ENCODE measurements at places on chromosomes 2 and 18.
A peak's percentile ranks its signal among the peaks of the same experiment; 100 is the strongest.

GRCh38 chr2:53787614-53788289, 908 bp downstream of the ERLEC1 start:
- DNase-seq = peak; percentile 16

GRCh38 chr2:191512874-191513273, 165.1 kb upstream of the NABP1 start:
- DNase-seq = no peak

- peak; percentile 21 for DNase-seq
These were observed 46.7 kb upstream of the ITGA6 start for GRCh38 chr2:172380436-172381274.

GRCh38 chr2:140775411-140775810, 1355.4 kb downstream of the LRP1B start:
- DNase-seq = no peak

GRCh38 chr2:186256540-186256939, 229.5 kb upstream of the ZC3H15 start:
- DNase-seq = peak; percentile 42

- no peak for DNase-seq
These were observed 207.0 kb downstream of the LDLRAD4 start for GRCh38 chr18:13425357-13426091.

- no peak for DNase-seq
These were observed 7.1 kb downstream of the ZNF532 start for GRCh38 chr18:58871514-58872420.

- no peak for DNase-seq
These were observed 333.6 kb downstream of the KIAA1328 start for GRCh38 chr18:37162551-37162950.

GRCh38 chr18:79965119-79965902, 868 bp downstream of the HSBP1L1 start:
- peak; percentile 74 for DNase-seq

DNA sequence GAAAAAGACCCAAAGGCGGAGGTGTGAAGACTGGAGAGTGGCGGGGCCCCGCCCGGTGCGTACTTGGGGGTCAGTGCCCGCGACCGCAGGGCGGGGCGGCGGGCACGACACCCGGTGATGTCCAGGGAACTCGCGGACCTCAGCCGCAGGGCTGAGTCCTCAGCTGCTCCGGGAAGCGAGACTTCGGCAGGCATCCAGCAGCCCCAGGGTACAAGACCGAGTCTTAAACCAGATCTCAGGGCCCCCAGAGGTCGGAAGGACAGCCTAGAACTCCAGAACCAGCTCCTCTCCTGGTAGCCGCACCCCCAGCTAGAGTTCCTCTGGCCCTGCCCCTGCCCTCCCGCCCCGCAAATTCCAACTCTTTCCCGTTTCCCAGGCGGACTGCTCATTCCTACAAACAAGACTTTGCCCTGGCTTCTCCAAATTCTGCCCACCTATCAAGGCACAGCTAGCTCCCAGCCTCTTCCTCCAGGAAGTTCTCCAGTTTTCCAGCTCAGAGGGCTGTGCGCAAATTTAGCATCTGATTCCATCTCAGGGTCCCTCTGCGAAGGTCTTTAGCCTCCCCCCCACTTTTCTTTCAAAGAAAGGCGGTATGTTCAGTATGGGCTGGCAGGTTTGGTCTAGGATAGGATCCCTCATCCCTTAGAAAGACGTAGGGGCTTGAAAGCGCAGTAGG, 26.0 kb upstream of the NOTO start:
- peak; percentile 33 for DNase-seq

DNA sequence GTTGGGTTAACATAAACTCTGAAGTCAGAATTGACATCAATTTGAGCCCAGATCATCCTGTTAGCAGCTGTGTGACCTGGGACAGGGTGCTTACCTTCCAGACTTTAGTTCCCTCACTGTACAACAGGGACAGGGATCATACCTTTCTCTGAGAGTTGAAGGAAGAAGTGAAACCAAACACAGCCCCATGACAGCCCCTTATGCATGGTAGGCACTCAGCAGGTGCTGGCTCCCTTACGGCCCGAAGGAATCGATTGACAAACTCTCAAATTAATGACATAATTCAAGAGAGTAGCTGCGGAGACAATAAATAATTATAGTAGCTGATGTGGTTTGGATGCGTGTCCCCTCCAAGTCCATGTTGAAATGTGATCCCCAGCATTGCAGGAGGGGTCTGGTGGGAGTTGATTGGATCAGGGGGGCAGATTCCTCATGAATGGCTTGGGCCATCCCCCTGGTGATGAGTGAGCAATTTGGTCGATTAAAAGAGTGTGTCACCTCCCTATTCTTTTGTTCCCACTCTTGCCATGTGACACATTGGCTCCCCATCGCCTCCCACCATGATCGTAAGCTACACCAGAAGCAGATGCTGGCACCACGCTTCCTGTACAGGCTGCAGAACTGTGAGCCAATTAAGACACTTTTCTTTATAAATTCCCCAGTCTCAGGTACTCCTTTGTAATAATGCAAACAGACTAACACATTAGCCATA, 72.4 kb downstream of the ODC1 start:
- DNase-seq = no peak

- no peak for DNase-seq
These were observed 24.5 kb downstream of the ZEB2 start for GRCh38 chr2:144495227-144496091.

DNA sequence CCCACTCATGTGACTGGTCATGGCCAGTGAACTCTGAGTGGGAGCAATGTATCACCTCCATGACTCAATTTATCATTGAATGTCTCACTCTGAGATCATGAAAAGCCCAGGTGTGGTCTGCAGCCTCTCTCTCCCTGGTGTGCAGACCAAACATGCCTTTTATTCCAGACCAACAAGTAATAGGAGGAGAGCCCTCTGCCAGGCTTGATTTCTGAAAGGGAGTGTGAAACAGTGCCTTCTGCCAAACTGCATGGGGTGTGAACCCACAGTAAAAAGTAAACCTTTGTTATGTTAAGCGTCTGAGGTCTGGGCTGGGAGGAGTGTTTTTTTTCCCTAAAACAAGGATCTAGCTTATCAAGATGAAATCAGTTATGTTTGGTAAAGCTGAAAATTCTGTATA, 601.2 kb downstream of the ADCYAP1 start:
- no peak for DNase-seq

- DNase-seq = peak; percentile 18
These were observed 1817.4 kb downstream of the SUCLG1 start for GRCh38 chr2:82641598-82642180.

GRCh38 chr2:45114221-45114955, 105.1 kb upstream of the SIX2 start:
- no peak for DNase-seq

GRCh38 chr2:8265476-8266226, 416.2 kb upstream of the ID2 start:
- no peak for DNase-seq

DNA sequence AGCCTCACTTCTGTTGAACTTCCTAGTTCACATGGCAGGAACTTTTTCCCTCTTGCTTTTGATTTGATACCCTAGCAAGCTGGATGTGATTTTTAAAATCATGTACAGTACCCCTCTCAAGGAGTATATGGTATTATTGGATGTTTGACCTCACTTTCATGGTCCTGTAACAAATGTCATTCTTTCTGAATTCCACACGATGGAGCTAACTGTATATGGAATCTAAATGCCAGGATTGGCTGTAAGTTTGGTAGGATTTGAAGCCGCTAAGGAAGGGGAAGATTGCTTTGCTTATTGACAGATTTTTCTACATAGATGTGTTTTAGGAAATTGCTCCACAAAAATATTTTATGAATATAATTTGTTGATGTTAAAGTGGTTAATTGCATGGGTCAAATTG, 18.3 kb downstream of the MAIP1 start:
- peak; percentile 62 for DNase-seq

DNA sequence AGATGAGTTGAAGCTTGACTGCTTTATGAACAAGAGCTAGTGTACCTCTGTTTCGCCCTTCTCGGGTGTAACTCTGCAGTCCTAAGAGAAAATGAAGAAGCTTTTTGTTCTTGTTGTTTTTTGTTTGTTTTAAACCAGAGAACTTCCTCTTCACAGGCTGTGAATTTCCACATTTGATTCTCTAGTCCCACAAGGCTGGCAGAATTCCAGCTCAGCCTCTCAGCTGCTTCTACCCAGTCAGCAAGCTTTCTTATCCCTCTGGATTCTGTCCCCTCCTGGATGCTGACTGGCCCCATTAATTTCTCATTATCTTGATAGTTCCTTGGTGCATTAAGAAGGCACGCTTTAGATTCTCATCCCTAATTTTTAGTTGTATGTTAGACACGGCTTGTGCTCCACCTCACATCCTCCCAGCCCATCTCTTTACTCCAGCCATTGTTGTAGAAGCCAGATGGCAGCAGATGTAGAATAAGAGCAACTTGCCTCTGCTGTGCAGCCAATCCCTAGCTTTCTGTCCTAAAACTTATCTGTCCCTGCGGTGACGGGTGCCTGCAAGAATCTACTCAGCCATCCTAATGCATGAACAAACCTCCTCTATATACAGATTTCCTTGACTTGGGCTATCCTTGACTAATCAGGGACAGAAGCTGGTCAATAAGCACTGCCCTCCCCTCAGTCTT, 12.3 kb upstream of the RESP18 start:
- DNase-seq = no peak

DNA sequence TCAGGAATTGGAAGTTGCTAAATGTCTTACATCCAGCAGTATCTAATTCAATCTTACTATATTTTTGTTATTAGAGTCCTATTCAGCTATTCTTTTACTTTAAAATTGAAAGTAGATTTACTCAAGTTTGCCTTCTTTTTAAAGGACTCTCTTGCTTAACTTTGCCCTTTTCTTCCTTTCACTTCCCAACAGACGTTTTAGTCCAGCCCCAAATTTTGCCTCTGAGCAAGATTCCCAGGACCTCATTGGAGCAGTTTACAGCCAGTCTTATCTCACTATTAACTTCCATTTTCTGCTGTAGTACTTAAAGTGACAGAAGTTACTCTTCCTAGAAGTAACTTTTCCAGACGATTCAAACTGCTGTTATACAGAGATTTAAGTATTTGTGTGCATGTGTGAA, 1.7 kb upstream of the PRKD3 start:
- peak; percentile 77 for DNase-seq

DNA sequence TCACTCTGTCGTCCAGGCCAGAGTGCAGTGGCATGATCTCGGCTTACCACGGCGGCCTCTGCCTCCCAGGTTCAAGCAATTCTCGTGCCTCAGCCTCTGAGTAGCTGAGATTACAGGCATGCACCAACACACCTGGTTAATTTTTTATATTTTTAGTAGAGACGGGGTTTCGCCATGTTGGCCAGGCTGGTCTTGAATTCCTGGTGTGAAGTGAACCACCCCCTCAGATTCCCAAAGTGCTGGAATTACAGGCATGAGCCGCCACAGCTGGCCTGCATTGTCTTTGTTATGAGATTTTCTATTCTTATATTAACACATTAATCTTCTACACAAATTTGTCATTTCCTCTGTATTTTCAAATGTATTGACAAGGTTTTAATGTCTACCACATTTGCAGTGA, 75.2 kb downstream of the SEPTIN10 start:
- no peak for DNase-seq

GRCh38 chr2:63632382-63632781, 43.6 kb downstream of the MDH1 start:
- DNase-seq = no peak

DNA sequence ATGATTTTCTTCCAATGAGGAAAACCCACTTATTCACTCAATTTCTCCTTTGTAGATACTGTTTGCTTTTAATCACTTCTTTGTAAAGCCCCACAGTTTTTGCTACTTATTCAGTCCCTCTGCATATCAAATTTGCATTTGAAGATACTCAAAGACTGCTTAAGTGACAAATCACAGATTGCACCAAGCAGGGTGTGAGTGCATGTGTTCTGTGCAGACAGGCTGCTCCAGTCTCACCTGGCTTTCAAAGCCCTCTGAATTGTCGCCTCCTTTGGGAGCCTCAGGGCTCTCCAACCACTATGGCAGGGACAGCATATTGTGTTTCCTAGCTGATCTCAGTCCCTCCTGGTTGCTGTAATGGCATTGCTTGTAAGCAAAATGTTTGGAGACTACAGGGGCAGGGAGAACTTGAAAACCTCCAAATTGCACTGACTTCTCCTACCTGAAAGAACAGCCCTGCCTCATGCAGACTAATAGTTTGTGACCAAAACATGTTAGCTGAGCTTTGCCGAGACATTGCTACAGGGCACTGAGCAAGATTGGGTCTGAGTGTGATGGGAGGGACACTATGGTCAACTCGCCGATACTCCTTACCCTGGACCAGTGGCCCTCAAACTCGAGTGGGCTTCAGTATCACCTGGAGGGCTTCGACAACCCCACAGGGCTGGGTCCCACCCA, 96.8 kb downstream of the POLE4 start:
- no peak for DNase-seq

DNA sequence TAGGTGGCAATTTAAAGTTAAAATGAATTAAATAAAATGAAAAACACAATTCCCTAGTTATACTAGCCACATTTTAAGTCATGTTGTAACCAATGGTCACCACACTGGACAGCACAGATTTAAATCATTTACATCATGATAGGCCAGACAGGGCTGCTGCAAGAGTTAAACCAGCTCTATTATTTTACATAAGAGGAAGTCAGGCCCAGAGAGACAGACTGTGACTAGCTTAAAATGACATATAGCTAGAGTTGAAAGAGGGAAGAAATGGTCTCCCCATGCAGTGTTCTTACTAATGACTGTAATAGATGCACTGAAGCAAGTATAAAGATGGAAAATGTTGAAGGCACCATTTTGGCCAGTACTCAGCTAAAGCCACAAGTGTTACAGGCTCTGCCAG, 69.6 kb downstream of the SLC66A3 start:
- no peak for DNase-seq

DNA sequence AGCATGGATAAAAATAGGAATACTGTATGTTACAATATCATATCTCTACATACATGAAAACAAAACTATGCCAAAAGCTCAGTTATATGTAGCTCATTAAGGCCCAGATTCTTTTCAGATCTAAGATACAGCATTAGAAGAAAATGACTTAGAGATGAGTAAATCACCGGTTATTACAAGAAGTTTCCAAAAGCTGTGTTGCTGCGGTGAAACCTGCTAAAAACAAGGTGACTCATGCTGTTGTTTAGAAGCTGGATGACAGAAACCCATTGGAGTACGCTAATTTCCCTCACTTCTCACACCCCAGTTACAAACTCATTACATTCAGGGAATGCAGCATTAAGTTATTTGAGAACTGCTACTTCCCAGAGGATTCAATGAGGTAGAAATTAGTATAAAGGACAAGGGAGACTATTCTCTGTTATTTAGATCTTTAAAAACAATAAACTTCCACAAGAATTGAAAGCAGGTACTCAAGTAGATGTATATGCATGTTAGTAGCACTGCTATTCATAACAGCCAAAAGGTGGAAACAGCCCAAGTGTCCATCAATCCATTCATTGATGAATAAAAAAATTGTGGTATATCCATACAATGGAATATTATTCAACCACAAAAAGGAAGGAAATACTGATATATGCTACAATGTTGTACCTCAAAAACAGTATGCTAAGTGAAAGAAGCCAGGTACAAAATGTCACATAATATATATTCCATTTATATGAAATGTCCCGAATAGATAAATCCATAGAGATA, 32.6 kb downstream of the RBKS start:
- DNase-seq = peak; percentile 78
